Smooth muscle cell of the brain vasculature (primary cell): ENCODE measurements at places on chromosomes 12 and 14.

GRCh38 chr14:94164685-94165431 lies 9.3 kb upstream of the PPP4R4 start:
- DNase-seq = no peak

DNA sequence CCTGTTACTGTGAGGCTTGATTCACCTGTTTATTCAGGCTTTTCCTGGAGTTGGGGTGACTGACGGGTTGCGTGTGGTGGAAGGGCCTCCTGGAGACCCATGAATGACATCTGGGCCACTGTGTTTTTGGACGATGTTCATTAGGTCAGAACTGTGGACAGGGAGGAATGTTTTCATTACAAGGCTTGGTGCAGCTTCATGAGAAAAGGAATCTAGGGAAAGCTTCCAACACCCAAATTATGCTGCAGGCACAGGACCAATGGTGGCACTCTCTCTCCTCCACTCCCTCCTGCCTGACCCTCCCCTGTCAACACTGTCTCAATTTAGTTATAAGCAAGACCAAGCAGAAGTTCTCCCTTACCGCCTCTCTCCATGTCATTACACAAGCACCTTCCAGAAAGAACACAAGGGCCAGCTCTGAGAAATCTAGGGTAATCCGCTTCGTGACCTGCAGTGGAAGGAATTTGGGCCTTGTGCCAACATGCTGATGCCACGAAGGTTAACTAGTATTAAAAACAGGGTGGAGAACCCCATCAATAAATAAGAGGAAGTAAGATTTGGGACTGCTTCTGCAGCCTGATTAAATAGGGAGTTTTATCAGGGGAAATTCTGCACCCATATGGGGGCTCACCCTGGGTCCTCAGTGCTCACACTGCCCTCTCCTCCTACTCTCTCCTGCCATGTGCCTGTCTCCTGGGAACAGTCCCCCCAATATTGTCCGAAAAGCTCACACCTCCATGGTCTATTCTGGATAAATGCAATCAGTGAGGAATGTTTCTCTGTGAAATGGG lies 200.3 kb downstream of the KTN1 start:
- no peak for DNase-seq

DNA sequence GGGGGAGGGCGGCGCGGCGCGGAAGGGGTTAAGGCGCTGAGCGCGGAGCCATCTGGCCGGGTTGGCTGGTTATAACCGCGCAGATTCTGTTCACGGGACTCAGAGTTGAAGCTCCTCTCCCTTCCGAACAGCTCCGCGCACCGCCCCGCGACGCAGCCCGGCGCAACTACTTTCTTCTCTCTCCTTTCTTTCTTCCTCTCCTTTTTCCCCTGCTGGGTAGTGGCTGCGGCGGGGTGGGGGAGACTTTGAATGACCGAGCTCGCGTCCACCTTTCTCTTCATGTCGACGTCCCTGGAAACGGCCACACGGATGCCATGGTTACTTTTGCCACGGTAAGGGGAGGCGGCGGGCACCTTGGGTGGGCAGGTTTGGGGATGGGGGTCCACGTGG lies at the start of gene NTF3:
NTF3 (plus strand) TSS at position 98 of the 390 bp plus-strand sequence; CDS start at position 315, 217 bp downstream.
- no peak for DNase-seq

- DNase-seq = no peak
Observed at GRCh38 chr12:132219323-132219722, 75.1 kb downstream of the NOC4L start.

- no peak for DNase-seq
Observed at GRCh38 chr12:82688596-82688995, 1.9 kb downstream of the TMTC2 start.

GRCh38 chr12:44193281-44193680 lies 357.4 kb downstream of the TMEM117 start:
- DNase-seq = no peak

DNA sequence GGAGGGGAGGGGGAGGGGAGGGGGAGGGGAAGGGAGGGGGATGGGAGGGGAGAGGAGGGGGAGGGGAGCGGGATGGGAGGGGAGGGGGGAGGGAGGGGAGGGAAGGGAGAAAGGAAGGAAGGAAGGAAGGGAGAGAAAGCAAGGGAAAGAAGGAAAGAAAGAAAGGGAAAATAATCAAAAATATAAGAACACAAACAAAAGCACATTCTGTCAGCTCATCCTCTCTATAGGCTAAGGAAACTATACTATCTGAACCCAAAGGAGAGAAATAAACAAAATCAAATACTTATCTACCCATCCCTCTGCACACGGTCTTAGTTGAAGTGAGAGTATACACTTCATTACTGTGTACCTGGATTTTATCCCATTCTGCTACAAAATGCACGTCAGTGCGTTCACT lies 26.9 kb downstream of the MANSC1 start:
- DNase-seq = no peak

DNA sequence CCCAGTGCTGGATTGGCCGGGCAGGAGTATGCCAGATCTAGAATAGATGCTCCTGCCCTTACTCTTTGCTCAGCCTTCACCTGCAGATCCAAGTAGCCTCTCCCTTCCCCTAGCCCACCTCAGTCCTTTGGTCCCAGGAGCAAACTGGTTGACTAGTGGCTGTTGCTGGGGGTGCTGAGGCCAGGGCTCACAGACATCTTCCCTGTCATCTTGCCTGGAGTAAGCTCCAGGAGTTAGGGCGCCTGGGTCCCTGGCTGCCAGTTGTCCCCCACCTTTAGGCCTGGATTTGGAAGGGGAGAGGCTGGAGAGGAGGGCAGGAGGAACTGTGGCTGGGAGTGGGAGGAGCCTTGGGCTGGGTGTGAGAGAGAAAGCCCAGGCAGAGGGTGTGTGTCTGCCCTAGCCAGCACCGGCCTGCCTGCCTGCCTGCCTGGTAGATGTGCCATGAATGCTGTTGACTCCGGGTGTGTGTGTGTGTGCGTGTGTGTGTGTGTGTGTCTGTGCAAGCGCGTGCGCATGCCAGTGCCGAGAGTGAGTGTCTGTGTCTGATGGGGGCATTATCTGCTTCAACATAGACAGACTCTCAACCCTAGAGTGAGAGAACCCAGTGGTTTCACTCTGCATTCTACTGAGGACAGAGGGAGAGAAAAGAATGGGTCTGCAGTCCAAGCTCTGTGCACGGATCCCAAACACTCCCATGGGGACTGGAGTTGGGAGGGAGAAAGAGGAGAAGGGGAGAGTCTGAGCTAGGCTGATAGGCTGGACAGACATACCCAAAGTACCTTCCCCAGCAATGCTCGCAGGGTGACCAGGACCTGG lies 845 bp upstream of the RARG start:
- no peak for DNase-seq

- DNase-seq = no peak
Observed at GRCh38 chr12:107668320-107669098, 17.1 kb upstream of the PWP1 start.

DNA sequence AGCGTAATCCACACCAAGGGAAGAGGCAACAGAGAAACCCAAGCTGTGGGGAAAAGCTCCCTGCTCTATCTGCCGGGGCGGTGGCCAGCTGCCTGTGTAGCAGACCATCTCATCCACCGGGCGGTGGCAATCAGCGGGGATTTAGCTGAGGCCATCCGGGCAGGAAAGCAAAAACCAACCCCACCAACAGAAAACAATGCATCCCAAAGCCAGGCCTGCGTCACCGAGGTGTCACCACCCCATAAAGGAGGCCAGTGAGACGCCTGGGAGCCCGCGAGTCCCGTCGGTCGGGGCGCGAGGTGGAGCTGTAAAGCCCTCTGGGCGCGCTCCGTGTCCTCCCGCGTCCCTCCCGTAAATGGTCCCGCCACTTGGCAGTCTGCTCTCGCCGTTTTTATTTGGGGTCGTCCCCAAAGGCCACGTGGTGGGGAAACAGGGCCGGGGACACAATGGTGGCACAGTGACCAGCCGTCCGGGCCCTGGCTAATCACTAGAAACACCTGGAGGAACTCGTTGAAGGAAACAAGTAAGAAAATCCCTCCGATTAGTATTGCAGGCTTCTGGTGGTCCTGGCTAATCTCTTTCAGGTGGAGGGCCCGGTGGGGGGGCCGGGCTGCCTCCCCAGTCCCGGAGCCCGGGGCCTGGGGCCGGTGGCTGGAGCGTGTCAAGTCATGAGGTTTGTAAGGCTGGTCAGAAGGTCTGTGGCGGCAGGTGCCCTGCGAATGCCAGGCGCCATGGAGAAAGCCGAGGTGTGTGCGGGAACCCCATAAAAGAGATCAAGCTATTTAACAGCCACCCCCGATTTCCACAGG lies 94.7 kb upstream of the GSC start:
- DNase-seq = no peak

- DNase-seq = no peak
Observed at GRCh38 chr12:14138495-14138894, 157.1 kb upstream of the GRIN2B start.

- DNase-seq = no peak
Observed at GRCh38 chr12:31570880-31571279, 20.1 kb downstream of the DENND5B start.

DNA sequence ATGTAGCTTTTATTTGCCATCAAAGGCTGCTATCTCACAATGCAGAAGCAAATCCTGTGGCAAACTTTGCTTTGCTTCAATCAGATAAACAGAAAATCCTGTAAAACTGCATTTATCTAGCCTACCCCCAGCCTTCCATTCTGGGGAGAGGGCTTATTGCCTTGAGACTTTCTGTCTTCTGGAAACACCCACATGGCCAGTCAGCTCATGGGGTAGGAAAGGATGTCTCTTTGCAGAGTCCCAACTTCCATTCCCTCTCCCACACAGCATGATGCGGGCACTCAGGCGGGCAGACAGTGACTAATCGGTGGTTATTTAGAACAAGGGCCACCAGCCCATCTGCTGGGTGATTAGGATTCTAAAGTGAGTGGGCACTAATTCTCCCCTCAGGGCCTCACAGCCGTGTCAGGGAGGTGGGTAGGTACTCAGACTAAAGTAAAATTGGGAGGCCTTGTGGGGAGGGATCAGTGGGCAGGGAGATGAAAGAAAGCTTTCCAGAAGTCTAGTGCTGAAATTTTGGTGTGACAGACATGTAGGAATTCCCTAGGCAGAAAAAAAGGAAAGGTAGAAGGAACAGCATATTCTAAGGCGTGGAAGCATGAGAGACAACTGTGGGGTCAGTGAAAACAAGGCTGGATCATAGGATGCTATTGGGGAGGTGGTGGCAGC lies 720.5 kb downstream of the VRK1 start:
- no peak for DNase-seq

DNA sequence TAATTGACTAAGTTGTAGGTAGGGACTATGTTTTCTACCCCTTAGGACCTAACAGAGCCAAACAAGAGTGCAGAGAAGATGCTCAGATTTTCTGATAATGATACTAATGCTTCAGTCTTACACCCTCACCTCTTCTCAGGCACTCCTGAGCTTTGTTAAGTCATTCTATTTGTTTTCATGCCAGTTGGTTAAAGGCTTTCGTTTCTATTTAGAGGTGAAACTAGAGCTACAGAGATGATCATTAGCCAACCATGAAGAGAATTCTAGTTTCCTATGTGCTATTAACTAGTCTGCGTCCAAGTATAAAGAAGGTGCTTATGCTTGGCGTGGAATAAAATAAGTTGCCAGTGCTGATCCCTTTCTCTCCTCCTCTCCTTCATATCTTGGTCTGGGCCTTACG lies 34.6 kb upstream of the PYGL start:
- DNase-seq = no peak

DNA sequence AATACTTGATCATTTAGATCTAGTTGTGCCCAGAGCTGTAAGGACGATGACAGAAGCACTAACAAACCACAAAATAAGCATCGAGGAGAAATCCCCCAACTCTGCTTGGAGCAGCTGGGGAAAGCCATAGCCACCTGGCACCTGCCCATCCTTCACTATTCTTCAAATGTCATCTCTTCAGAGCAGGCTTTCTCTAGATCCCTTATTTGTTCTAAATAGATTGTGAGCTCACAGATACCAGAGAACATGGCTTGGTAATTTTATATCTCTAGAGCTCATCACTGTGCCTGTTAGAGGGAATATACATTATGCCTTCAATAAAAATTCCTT lies 50.9 kb downstream of the GRIP1 start:
- no peak for DNase-seq

DNA sequence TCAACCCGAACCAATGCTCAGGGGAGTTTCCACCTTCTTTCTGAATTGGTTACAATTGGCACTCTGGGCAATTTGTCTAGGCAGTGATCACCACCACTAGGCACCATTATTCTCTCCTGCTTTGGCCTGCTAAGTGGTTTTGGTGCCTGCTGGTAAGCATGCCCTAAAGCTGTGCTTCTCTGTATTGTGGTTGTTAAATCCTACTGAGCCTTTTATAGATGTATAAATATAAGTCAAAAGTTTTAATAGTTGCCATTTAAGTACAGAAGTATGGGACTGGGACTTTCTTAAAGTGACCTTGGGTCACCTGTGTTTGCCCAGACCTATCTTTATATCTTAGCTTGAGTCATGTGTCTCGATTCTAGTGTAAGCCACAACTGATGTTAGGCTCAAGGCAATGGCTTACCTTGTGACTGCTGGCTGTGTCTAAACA lies 475.9 kb downstream of the SLC16A7 start:
- no peak for DNase-seq

DNA sequence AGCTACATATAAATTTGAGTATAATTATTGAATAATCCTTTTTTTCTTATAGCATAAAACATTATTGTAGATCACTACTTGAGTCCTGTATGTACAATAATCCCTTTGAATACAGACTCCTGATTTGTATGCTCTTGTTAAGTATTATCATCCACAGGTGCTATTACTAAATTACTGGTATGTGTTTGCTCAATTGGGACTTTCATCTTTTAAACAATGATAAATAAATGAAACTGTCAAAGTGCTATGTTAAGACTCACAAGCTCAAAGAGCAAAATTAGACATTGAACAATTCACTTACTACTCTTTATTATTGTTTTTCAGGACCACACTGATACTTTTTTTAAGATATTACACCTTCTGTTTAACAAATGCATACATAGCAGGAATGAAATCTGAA lies 17.8 kb downstream of the MIA2 start:
- no peak for DNase-seq

DNA sequence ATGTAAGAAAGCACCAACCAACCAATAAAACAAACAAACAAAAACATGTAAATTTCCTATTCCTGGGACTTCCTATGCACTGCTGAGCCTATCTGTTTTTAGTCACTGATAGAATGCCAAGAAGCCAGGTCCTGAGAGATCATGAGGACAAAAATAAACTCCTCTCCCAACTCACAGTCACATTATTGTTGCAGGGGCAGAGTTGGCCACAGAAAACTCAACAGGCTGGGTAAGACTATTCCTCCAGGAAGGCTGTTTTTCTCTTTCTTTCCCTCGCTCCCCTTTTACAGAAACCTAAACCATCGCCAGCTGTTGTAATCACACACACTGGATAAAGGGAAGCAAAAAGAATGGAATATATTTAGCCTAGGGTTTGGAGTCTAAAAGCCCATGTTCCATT lies 55.8 kb upstream of the METAP2 start:
- no peak for DNase-seq

GRCh38 chr12:65603438-65604351 lies 220.6 kb upstream of the HMGA2 start:
- DNase-seq = peak; percentile 32

- no peak for DNase-seq
Observed at GRCh38 chr14:55383541-55384140, 28.0 kb downstream of the ATG14 start.

GRCh38 chr14:80403036-80403435 lies 191.7 kb upstream of the DIO2 start:
- DNase-seq = no peak

- DNase-seq = no peak
Observed at GRCh38 chr12:65534238-65534841, 255.9 kb downstream of the MSRB3 start.

- no peak for DNase-seq
Observed at GRCh38 chr12:98439981-98440581, 75.3 kb upstream of the TMPO start.

- DNase-seq = no peak
Observed at GRCh38 chr12:51635346-51635745, 44.3 kb downstream of the SCN8A start.
